ENCODE measurements at places on chromosomes 6 and 20.

- DNase-seq: no peak
These were observed 14.7 kb upstream of the PTPRA start for GRCh38 chr20:2858591-2858990.

- DNase-seq: peak; percentile 25
These were observed 327.5 kb downstream of the SYNE1 start for GRCh38 chr6:152309648-152310047.

- no peak for DNase-seq
These were observed 42.2 kb downstream of the NFATC2 start for GRCh38 chr20:51500311-51500710.

- no peak for DNase-seq
These were observed 164.2 kb downstream of the NFATC2 start for GRCh38 chr20:51378171-51378928.

- DNase-seq: no peak
These were observed 25.1 kb upstream of the FAM8A1 start for GRCh38 chr6:17574866-17575560.

DNA sequence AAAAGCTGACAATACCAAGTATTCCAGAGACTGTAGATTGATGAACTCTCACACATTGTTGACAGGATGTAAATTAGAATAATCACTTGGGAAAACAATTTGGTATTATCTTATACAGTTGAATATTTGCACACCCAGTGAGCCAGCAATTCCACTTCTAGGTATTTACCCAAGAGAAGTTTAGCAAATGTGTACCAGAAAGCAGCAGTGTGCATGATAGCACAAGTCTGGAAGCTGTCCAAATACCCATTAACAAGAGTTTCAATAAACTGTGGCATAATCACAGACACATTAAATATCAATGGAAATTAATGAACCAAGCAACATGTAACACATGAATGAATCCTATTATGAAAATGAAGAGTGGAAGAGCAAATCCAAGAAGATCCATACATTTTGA, 233.6 kb downstream of the TPBG start:
- no peak for DNase-seq

DNA sequence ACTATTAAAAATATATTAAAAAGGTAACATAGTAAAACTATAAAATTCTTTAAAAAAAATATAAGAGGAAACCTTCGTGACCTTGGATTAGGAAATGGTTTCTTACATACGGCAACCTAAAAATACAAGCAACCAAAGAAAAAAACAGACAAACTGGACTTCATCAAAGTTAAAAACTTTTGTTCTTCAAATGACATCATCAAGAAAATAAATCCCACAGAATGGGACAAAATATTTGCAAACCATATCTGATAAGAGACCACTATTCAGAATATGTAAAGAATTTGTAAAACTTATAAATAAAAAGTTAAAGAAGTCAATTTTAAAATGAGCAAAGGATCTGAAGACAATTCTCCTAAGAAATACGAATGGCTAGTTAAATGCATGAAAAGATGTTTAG, 110.0 kb downstream of the ATG5 start:
- DNase-seq: no peak

GRCh38 chr20:8457978-8458377, 325.9 kb downstream of the PLCB1 start:
- no peak for DNase-seq

DNA sequence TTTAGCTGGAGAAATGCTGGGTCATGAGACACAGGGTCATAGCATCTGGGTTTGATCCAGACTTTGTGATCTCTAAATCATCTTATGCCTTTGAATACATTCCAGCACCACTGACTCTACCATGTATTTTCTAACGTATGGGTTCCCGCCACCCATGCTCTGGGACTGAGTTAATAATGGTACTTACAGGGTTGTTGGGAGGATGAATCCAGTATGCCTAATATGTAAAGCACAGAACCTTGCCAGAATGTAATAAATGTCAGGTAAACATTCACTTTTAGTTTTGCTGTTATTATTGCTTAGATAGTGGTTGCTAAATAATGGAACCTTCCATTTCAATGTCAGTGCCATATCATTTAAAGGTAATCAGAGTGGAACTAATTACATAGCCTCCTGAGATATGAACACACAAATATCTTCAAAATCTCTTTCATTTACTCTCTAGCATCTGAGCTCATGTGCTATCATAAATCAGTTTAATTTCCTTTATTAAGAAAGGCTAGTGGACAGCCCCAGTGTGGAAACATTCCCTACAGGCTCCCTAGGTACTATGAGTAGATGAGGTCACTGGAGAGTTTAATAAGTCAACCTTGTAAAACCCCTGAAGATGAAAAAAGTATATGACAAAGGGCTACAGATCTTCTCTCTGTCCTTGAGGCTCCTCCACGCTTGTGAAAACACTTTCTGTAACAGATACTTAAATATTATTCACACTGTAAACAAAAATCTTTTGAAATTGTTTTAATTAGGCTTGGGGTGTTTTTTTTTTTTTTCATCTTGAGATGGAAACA, 226.6 kb downstream of the ALDH8A1 start:
- no peak for DNase-seq

DNA sequence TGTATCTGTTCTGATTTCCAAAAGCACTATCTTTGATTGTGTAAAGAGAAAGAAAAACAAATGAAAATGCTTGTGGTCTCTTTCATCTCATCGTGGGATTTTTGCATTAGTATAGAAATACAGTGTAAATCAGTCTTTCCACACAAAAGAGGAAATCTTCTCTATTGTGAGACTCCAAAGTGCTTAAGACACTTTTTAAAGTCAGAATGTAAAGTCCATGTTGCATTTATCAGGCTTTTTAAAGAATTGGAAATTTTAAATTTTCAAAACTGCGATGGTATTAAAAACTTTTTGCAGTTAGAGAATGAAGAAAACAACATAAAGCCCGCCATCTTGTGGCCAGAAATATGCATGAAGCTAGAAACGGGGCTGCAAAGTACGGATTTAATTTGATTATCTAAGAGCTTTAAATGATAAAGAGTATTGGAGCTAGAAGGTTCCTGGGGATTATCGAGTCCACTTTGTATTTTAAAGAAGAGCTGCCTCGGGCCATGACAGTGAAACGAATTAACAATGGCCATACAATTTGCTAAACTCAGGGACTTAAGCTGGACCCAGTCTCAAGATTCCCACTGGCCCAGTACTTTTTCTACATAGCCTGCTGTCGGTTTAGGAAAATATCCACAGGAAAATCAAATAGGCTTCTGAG, 339.6 kb downstream of the ARHGAP18 start:
- peak; percentile 9 for DNase-seq

DNA sequence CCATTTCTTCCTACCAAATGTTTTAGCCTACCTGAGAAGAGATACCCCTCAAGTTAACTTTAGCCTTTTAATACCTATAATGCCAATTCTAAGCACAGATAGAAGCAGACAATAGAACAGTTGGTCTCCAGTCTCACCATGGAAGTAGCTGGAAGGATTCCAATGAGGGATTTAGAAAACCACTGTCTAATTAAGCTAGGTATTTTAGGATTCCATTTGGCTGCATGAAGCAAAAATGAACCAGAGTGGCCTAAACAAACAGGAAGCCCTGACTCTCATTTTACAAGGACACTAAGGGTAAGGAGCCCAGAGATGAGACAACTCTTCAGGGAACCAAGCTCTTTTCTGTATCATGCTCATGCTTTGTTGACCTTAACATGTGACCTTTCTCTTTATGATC, 199.2 kb downstream of the ALDH8A1 start:
- no peak for DNase-seq

DNA sequence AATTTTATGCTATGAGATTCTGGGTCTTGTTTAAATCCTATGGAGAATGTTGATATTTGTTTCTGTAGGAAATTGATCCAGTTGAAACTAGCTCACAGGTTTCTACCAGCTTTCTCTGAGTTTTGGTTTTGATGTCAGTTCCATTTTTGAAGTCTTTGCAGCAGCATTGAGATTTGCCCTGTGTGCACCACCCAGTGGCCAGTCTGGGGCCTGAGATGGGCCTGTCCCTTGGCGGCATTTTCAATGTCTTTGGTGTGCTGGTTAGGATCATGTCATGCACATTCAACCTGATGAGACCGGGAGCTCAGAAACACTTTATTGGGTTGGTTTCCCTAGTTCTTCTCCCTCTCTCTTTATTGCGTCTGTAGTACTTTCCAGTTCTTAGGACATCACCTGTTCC, 395.2 kb upstream of the MAP3K7 start:
- no peak for DNase-seq

- DNase-seq: no peak
These were observed 226.2 kb upstream of the MARCKS start for GRCh38 chr6:113630738-113631535.

- DNase-seq: no peak
These were observed 38.8 kb downstream of the CITED2 start for GRCh38 chr6:139335447-139336210.

DNA sequence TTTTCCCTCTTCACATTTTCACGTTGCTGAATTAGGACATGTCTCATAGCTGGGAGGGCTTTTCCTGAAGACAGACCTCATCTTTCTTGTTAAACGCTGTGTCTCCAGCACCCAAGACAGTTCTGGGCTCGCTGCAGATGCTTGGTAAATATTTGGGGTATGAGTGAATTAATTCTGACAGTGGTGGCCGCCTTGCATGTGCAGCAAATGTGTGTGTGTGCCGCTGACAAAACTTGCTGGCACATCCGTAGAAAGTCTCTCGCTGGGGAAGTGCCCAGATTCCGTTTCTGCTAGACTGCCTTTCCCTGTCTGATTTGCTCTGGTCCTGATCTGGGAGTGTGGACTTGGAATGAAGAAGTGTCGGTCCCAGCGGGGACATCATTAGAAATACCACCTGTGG, 48.2 kb upstream of the ZNFX1 start:
- DNase-seq: no peak

GRCh38 chr6:25016014-25016720, 80.4 kb upstream of the RIPOR2 start:
- no peak for DNase-seq
